HEK293T (cell line): ENCODE measurements at places on chromosomes 6 and 20.

GRCh38 chr6:25943887-25944286 is 13.4 kb upstream of the SLC17A2 start:
- DNase-seq: no peak

DNA sequence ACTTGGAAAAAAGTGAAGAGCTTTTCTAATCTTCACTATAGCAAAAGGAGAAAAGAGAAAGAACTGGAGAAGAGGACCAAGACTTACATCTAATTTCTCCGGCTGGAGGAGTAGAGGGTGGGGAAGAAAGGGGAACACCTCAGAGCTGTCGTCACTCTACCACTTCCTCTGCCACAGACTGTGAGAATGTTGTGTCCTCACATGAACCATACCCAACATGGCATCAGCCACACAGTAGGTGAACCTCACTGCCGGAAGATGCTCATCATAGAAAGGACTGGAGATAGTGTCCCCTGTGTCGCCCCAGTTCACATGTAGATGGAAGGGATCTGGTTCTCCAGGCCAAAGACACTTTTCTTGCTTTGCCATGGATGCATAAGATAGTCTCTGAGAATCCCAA is 604.4 kb upstream of the NOX3 start:
- no peak for DNase-seq

GRCh38 chr6:41583565-41583964 is 37.4 kb downstream of the FOXP4 start:
- DNase-seq: no peak

- DNase-seq: no peak
Measured at GRCh38 chr20:39045676-39046075, 83.5 kb downstream of the DHX35 start.

GRCh38 chr20:22321191-22321590 is 263.2 kb downstream of the FOXA2 start:
- DNase-seq: no peak

GRCh38 chr6:81075974-81076373 is 676.5 kb downstream of the TENT5A start:
- peak; percentile 21 for DNase-seq

- DNase-seq: no peak
Measured at GRCh38 chr6:145898376-145898775, 65.8 kb downstream of the SHPRH start.

- no peak for DNase-seq
Measured at GRCh38 chr20:49630396-49630951, 62.5 kb upstream of the PTGIS start.

DNA sequence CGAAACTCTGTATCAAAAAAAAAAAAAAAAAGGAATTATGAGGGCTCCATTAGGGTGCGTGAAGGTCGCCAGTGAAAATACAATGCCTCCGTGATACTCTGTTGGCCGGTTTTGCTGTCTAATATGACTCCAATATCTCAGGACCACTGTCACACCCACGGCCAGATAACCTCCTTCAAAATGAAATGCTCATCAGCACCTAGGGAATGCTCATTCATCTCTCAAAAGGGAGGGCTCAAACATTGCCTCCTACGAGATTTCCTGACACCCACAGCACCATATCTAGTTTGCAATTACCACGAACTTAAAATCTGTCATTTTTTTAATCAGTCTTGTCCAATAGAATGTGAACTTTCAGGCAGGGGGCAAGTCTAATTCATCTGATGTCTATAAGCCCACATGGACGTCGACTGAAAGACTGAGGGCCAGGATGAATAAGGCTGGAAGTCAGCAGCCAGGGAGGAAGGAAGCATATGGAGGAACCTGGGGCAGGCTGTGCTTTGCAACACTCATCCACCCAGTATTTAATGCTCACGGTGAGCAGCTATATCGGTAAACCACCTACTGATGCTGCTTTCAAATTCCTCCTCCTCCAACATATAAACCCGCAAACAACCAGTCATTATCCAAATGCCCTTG is 42.8 kb downstream of the MAP3K5 start:
- no peak for DNase-seq

DNA sequence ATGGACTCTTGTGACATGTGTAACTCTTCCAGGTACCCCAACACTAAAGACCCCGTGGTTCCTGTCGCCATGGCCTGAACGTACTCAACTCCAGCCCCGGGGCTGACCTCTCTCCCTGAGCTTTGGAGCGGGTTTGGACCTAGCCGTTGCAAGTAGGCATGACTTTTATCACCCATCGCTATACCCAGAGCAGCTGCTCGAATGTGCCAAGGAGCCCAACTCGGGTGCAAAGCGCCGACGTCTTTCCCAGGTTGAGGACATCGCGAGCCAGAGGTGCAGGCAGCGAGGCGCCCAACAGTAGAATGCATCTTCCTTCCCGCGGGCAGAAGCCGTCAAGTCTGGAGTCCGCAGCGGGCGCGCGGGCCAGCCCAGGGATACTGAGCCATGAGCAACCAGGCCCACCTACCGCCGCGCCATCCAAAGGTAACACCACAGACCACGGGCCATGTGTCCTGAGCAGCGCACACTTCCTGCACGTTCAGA is 5.7 kb upstream of the LAMP5 start:
- DNase-seq: no peak

DNA sequence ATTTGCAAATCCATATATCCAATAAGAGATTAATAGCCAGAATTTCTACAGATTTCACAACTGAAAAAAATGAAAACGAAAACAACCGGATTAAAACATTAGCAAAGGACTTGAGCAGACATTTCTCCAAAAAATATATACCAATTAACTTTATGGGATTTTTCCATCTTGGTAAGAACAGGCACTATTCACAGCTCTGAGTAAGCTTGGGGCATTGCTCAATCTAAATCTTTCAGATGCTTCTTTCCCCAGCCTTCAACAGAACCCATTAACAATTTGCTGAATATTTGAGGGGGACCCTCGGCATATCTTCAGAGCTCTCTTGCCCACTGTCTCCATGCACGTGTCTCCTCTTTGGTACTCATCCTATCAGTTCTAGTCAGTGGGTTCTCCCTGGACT is 111.7 kb upstream of the CD93 start:
- no peak for DNase-seq

DNA sequence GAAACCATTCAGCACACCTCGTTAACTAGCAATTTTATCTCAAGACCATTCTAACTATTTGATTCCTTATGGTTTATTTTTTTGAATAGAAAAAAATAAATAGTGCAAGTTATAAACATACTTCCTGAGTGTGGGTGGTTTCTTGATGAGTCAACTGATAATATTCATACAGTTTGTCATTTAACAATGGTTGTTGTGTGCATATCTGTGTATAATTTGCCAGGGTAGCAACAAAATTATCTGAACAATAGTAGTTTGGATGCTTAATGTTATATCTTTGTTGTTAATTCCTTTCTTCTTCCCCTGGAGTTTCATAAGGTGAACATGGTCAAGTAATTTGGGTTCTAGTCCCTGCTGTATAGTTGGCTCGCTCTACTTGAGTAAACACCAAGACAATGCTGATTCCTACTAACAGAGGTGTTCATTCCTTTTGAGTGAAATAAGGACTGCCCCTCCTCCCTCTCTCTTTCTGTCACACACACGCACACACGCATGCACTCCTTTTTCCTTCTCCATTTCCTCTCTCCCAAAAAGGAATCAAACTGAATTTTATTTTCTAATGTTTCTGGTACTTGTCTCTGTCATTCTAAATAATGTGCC is 938.1 kb upstream of the EPHA7 start:
- DNase-seq: no peak

GRCh38 chr6:10084111-10084986 is 330.5 kb downstream of the TFAP2A start:
- no peak for DNase-seq

- DNase-seq: no peak
Measured at GRCh38 chr6:15914553-15914952, 214.3 kb upstream of the MYLIP start.

- peak; percentile 40 for DNase-seq
Measured at GRCh38 chr6:126905917-126906316, 212.6 kb upstream of the RSPO3 start.

GRCh38 chr6:80522576-80522975 is 416.1 kb downstream of the BCKDHB start:
- DNase-seq: no peak

DNA sequence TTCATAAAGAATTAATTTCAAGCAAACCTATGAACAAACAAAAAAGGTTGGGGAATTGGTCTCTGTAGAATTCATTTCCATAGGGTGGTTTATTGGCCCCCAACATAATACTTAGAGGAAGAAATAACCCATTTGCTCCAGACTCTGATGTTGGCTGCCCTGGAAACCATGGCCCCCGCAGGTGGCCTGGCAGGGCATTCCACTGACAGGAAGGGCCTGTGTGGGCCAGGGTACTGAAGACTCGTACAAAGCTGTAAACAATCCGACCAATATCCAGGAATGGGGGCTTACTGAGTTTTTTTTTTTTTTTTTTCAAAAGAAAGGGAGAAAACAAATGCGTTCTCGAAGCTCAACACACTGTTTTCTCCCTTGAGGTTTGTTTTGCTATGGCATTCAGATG is 59.5 kb downstream of the CLIC5 start:
- DNase-seq: no peak

GRCh38 chr20:20367575-20368417 is at the start of gene INSM1:
Gene INSM1 (plus strand): TSS chr20:20368104. CDS start chr20:20368268, 164 bp downstream.
- DNase-seq: peak; percentile 60
